ENCODE measurements at places on chromosomes 4 and X.

DNA sequence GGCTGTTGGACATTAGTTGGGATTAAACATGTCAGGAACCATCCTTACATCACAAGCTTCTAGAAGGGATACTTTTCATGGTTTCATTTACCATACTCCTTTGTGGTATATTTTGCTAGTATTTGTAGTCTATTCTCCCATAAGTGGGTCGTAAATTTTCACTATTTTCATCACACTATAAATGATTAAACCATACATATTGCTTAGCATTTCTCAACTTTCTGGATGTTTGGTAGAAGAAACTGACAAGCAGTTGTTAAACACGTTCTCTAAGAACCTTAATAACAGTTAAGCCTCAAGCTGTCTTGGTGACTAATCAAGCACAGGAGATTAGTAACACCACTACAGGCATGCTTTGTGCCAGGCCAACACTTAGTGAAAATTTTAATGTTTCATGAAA is 375.5 kb downstream of the NAF1 start:
- no peak for DNase-seq

- DNase-seq: no peak
These were observed 135.3 kb downstream of the CPZ start for GRCh38 chr4:8727546-8728510.

DNA sequence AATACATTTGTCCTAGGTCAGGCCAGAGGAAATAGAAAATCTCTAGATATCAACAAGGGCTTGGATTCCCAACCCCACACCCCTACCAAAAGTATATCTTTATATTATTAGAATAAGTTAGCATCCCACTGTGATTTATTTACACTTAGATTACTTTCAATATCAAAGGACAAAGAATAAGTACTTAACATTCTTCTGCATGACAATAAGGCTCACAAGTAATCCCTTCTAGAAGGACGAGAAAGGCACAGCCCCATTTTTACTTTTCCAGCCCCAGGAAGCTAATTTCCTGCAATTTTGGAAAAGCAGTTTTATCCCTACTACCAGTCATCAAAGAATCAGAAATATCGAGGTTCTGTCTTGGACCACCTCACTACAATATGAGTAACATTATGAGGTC is 14.1 kb upstream of the SLITRK2 start:
- DNase-seq: no peak

- DNase-seq: no peak
These were observed 22.5 kb downstream of the ZNF721 start for GRCh38 chr4:476501-476900.

GRCh38 chr4:102299354-102300107 is 45.8 kb downstream of the SLC39A8 start:
- peak; percentile 2 for DNase-seq

DNA sequence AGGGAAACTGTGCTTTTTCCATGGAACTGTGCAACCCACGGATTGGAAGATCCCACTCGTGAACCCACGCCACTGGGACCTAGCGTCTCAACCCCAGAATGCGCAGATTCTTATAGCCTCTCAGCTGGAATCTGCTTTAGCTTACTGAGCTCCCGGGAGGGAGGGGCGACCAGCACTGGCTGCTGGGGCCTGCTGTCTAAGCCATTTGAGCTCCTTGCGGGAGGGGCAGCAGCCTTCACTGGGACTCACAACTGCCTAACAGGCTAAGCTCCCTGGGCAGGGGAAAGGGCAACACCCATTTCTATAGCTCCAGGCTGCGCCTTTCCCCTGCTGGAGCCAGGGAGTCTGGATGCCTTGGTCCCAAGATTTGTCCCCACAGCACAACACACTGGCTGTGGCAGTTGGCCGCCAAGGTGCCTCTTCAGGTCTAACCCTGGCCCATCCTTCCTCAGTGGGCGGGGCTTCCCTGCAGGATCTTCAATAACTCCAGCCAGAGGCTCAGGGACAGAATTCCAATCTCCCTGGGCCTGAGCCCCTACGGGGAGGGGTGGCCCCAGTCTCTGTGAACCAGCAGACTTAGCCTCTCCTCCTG is 451.7 kb upstream of the PITX2 start:
- DNase-seq: no peak

DNA sequence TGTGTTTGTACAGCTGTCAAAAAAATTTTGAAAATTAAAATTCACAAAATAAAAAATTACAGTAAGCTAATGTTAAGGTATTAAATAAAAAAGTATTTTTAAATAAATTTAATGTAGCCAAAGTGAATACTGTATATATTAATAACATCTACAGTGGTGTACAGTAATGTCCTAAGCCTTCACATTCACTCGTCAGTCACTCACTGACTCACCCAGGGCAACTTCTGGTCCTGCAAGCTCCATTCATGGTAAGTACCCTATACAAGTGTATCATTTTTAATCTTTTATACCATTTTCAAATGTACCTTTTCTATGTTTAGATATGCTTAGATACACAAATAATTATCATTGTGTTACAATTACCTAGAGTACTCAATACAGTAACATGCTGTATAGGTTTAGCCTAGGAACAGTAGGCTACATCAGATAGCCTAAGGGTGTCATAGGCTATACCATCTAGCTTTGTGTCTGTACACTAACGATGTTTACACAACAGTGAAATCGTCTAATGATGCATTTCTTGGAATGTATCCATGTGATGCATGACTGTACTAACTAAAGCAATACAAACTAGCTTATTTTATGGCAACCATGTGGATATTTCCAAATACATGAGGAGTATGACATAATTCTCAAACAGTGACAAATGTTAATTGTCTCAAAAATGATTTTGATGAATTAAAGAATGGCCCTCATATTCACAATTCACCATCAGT is 13.7 kb downstream of the DDX60 start:
- no peak for DNase-seq

DNA sequence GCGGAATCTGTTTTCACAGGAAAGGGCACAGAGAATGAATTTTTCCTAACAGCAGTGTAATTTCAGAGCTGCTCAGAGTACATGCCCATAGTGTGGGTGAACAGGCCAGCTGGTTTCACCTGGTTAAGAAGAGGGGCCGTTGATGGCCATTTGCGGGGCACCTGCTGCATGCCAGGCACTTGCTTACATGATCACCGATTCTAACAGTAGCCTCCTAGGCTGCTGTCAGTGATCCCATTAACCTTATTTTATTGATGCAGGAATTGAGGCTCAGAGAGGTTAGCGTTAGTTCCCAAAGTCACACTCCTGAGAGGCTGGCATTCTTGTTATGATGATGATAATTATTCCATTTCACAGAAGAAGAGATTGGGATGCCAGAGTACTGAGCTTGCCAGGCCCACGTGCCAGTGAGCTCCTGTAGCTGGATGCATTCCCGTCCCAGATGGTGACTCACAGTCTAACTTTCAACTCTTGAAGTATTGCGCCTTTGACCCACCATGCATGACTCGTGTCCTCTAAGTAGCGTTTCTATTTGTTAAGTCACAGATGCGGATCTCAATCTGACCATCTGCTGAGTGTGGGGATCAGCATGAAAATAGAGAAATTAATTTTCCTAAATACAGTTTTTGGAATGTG is 76.5 kb downstream of the PSAPL1 start:
- DNase-seq: no peak

DNA sequence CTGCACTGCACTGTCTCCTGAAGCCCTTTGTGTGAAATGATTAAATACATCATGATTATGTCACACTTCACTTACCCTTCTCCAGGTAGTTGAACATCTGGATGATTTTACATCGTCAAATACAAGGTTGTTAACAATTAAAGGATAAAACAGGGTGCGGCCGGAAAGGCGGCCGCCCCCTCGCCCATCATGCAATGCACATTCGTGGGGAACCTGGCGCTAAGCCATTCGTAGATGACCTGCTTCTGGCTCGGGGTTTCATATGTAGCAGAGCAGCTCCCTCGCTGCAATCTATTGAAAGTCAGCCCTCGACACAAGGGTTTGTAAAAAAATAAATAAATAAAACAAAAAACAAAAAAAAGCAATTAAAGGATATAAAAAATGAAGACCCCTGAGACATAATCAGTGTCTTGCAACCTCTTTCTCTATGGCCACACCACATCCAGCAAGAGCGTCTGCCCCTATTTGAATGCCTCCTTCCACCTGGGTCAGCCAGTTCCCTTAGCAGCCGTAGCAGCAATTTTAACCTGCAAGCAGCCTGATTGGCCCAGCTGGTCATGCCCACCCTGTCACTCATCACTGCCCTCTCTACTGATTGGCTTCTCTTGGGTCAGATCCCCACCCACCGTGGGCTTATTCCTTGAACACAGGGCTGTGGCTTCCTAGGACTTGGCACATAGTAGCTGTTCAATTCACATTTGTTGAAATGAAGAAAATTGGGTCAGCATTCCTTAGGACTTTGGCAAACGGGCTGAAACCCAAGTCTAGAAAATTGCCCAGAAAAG is 147.8 kb upstream of the PSAPL1 start:
- DNase-seq: no peak

GRCh38 chr4:40377512-40378365 is 42.6 kb downstream of the CHRNA9 start:
- DNase-seq: no peak

DNA sequence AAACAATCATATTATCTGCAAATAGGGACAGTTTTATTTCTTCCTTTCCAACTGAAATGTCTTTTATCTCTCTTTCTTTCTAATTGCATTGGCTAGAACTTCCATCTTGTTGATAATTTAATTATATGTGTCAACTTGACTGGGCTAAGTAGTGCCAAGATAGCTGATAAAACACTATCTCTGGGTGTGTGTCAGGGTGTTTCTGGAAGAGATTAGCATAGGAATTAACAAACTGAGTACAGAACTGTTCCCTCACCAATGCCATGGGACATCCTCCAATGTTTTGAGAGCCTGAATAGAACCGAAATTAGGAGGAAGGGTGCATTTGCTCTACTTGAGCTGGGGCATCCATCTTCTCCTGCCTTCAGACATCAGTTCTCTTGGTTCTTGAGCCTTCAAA is 1027.2 kb downstream of the FAT4 start:
- no peak for DNase-seq

GRCh38 chr4:2400841-2401609 is 17.4 kb downstream of the ZFYVE28 start:
- no peak for DNase-seq

DNA sequence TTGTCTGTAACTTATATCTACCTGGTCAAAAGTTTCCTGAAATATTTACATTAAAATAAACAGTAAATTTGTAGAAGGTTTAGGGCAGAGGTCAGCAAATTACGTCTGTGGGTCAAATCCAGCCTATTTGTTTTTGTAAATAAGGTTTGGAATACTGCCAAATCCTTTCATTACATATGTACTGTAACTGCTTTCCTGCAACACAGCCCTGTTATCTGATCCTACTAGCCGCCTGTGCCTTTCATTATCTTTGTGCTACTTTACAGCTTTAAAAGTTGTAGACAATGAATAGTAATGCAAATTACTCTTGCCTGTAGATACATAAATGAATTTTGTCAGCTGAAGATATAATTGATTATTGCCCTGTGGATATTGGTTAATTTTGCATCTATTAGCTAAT is 369.6 kb upstream of the SLC7A11 start:
- DNase-seq: no peak

DNA sequence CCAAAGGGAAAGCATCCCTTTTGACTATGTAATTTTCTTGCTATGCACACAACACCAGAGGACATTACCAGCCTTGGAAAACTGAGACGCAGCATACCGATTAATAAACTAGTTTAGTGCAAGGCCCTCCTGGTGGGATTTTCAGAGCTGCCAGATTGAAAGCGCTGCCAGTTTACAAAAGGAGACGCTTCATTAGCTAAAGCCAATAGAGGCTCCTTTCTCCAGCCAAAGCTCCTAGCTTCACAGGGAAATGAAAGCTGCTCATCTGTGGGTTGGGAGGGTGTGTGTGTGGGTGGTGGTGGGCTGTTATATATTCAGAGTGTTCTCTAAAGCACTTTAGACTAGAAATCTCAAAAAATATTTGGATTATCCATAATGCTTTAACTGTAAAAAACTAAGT is 32.4 kb downstream of the SPANXN4 start:
- DNase-seq: no peak

DNA sequence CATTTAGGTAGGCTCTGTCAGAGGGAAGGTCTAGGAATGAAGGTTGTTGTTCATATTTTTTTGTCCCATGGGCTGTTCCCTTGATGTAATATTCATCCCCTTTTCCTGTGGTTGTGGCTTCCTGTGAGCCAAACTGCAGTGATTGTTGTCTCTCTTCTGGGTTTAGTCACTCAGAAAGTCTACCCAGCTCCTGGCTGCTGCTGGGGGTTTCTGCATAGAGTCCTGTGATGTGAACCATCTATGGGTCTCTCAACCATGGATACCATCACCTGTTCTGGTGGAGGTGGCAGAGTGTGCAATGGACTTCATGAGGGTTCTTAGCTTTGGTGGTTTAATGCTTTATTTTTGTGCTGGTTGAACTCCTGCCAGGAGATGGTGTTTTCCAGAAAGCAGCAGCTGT is 122.8 kb downstream of the ZC4H2 start:
- DNase-seq: no peak

- DNase-seq: no peak
These were observed 265.0 kb upstream of the NWD2 start for GRCh38 chr4:36979533-36979932.

- no peak for DNase-seq
These were observed 15.0 kb upstream of the TMEM164 start for GRCh38 chrX:109987884-109988283.

DNA sequence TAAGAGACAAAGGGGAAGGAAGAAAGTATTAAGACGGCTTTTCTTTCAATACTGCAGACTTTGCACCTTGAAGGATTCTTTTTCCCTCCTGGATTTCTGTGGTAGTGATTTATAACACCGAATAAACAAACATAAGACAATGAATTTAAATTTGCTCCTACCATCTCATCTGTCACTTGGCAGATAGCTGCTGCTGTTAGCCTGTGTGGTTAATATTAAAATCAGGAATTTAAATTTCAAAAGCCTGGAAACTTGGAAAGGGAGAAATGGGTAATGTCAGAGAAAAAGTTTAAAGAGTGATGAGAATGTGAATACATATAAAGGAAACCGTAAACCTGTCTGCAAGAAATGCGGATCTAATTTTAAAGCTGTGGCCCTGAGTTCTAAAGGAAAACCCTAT is 3.4 kb downstream of the FAM149A start:
- DNase-seq: no peak

DNA sequence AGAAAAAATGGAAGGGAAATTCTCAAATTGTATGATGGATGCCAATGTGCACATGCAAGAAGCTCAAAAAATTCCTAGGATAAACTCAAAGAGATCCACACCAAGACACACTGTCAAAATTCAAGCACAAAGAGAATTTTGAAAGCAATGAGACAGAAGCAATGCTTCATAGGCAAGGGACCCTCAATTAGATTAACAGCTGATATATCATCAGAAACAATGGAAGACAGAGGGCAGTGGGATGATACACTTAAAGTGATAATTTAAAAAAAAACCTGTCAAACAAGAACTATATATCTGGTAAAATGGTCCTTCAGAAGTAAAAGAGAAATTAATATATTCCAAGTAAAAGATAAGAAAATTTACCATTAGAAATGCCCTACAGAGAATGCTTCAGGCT is 306.3 kb upstream of the PCDH7 start:
- DNase-seq: no peak

- no peak for DNase-seq
These were observed 20.6 kb downstream of the PAGE1 start for GRCh38 chrX:49675075-49675719.

- DNase-seq: no peak
These were observed 585.7 kb upstream of the PABPC4L start for GRCh38 chr4:134787315-134787714.

GRCh38 chr4:78885598-78885997 is 53.6 kb downstream of the PAQR3 start:
- no peak for DNase-seq

All from stimulated activated CD4-positive, alpha-beta T cell treated with anti-CD3 and anti-CD28 coated beads, TNF-alpha, amount 100 ng/mL, for 24 hours (primary cell).